Daoy (cell line): ENCODE measurements at places on chromosomes 16 and 17. TPM values are rescaled to one million over a fixed set of nuclear protein-coding genes. Genes with fewer than 3 reads are reported as not detected.
A peak's percentile ranks its signal among the peaks of the same experiment; 100 is the strongest.

PHF12 gene
- total RNA-seq = 18.0 and 29.1 TPM in 2 replicates

- peak; percentile 61 for DNase-seq
Observed at GRCh38 chr16:4373356-4373908, 1.8 kb downstream of the VASN start.

DNA sequence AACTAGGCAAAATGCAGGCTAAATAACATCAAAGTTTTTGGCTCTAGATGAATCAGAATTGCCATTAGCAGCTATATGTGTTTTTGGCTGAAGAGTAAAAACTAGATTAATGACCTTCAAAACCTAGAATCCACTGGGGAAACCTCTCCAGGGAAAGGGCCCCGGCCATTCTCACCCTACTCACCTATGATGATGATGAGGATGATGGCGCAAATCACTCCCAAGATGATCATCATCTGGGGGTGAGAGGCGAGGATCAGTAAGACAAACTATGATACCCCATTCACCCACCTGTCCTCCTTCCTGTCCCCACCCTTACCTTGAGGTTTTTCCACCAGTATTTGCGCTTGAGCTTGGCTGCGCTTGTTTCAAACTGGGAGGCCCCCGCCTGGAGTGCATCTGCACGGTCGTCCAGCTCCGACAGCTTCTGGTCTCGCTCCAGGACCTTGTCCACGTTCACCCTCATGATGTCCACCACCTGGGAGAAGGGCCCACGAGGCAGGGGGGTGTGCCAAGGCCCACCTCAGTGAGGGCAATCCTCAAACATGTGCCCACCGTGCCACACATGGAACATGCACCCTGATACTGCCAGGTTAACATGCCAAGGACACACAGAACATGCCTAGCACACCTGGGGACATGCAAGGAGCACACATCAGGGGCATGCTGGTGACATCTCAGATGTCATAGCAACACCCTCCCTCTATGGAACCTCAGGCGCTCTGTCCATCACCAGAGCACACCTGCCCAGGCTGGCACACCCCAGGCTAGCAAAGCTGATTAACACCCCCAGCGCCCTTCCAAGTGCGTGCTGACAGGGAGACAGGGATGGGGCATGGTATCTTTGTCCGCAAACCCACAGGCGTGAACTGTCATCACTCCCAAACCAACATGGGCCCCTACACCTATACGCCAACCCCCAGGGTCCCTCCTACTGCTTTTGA lies 1.2 kb downstream of the VAMP2 start:
- no peak for DNase-seq

DNA sequence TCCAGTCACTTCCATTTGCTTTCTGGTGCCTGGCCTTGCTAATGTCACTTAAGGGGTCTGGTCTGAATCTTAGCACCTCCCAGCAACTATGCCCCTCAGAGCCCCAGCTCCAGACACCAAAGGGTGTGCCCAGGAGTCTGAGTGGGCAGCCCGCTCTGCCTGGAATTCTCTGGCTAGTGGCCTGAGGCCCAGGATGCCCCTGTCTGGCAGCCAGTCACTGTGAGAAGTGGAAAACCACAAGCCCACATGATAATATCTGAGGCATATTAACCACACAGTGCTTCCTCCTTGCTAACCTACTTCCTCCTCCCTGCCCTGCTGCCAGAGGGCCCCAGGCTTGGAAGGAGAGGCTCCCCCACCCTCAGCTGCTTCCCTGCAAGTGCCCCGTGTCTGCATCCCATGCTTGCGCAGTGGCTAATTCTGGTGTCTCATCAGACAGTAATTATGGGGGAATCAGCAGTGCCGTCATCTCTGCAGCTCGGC lies 14.0 kb downstream of the SRCIN1 start:
- peak; percentile 73 for DNase-seq
